GM13977 (cell line): ENCODE measurements at places on chromosomes 6 and 20.

- DNase-seq: no peak
Measured at GRCh38 chr6:1703091-1703855, 93.6 kb downstream of the FOXC1 start.

DNA sequence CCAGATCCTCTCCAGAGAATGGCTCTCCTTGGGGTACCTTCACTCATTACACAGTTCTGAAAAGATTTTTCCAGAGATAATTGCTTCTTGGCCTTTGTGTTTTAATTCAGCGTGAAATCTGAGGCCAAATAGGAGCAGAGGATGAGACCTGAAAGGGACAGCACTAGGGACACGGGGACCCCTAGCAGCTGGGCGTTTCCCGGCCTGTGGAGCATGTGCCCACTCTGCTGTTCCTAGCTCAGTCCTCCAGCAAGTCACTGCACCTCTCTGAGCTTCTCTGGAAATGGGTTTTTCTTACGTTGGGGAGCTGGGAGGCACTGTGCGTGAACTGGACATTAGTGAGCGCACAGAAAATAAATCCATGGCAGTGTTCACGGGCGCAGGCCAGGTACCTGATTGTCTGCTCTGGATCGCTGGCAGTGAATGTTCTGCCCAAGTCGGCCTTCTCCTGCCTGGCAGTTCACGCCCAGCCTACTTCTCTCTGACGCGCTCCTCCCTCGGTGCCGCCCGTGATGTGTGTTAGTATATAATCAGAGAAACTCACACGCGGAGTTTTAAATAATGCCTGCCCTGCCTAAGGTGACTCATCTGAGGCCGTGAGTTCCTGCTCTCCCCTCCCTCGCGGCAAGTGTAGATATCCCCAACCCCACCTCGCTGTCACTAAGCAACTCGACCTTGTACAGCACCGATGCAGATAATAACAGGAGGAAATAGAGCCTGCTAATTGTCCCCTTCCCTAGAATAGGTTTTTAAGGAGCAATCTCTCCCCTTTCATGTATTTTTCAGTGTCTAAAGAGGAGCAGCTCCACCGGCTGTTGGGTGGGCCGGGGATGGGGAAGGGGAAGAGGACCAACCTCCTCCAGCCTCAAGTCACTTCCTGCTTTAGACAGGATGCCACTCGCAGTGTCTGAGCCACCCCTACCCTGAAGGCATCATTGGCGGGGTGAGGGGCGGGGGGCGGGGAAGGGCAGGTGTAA is 2.7 kb upstream of the TUBB2A start:
- no peak for DNase-seq

- DNase-seq: peak; percentile 22
Measured at GRCh38 chr6:47715782-47716181, 17.4 kb downstream of the ADGRF4 start.

DNA sequence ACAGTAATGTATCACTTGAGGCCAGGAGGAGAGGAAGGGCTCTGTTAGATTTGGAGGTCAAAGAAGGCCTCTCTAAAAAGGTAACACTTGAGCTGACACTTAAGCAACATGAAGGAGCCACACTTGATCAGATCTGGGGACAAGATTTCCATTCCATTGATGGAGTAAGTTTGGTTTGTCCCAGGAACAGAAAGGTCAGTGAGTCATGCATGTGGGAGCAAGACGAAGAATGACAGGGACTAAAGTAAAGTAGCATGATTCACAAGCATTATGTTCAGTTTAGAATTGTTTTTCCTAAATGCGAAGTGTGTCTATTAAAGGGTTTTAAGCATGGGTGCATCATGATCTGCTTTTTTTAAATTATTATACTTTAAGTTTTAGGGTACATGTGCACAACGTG is 47.4 kb downstream of the COL21A1 start:
- DNase-seq: no peak

GRCh38 chr20:10861619-10862018 is 187.8 kb upstream of the JAG1 start:
- DNase-seq: no peak

- DNase-seq: no peak
Measured at GRCh38 chr20:34716921-34717229, 12.7 kb downstream of the TP53INP2 start.

DNA sequence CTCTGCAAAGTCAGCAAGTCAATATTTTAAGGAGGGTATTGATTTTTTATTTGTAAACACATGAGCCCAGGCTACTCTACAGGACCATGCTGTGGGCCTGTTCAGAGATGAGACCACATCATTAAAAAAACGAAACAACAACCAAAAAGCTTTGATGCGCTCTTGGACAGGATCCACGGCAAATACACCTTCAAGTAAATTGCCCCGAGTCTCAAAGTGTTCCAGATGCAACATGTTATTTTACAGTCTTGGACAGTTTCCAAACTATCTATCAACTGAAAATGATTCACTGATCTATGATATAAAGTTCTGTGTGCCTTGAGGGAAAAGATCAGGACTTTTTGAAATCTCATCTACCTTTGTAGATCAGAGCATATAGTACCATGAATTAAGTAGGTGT is 25.8 kb upstream of the CARMIL1 start:
- DNase-seq: no peak

GRCh38 chr20:46512943-46513844 is at the start of gene ZNF334:
TSS of gene ZNF334 (minus strand) at chr20:46513559. CDS start at chr20:46512102, 1,457 bp downstream.
- peak; percentile 67 for DNase-seq

GRCh38 chr6:147559006-147559405 is 50.5 kb downstream of the SAMD5 start:
- DNase-seq: no peak

DNA sequence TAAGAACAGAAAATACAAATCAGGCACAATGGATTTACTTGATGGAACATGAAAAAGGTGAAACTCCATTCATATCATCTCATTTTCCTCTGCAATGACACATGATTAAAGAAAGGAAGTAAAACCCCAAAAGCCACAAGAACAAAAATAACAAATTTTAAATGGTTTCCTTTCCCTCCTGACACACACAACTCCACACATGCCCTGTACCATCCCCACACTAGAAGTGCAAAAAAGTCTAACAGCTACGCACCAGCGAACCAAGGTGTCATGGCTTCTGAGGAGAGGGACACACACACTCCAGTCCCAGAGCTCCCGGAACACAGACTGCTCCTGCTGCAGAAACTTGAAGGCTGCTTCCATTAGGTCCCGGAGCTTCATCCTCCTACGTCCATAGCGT is 25.3 kb downstream of the MDN1 start:
- no peak for DNase-seq

DNA sequence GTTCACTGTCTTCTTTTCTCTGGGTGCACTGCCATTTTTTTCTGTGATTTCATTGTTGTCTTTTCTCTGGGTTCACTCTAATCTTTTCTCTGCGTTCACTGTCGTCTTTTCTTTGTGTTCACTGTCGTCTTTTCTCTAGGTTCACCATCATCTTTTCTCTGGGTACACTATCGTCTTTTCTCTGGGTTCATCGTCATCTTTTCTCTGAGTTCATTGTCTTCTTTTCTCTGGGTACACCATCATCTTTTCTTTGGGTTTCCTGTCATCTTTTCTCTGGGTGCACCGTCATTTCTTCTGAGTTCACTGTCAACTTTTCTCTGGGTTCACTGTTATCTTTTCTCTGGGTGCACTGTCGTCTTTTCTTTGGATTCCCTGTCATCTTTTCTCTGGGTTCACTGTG is 137.6 kb upstream of the MAP3K4 start:
- DNase-seq: no peak

DNA sequence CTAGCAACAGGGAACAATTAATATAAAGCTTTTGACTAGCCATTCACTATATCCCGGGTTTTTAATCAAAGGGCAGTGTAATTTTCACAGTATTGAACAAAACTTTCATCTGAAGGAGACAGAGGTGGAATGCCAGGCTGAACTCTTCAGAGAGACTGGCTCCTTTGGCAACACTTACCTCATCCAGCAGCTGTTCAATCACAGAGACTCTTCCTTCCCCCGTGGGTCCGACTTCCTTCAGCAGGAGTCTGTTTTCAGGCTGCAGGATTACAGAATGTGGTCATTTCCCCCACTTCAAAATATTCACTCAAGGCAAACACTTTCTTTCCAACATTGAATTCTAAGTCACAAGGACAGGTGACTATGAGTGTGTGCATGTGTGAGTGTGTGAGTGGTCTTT is 76.6 kb downstream of the DZANK1 start:
- DNase-seq: no peak

DNA sequence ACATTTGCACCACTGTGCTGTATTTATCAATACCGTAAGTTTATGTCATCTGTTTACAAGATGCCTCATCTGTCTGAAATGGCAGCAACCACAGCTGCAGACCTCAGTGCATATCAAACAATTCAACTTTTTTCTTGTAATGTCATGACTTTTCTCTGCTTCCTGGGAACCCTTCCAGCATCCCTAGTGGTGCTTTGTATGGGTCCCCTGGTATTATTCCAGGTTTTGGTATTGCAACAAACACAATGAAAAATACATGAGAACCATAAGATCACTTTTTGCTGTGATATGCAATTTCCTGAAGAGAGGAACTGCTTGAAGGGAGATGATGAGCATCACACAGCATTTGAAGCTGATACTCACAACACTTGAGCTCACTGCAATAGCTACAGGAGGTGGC is 12.0 kb upstream of the TXNDC5 start:
- DNase-seq: no peak

DNA sequence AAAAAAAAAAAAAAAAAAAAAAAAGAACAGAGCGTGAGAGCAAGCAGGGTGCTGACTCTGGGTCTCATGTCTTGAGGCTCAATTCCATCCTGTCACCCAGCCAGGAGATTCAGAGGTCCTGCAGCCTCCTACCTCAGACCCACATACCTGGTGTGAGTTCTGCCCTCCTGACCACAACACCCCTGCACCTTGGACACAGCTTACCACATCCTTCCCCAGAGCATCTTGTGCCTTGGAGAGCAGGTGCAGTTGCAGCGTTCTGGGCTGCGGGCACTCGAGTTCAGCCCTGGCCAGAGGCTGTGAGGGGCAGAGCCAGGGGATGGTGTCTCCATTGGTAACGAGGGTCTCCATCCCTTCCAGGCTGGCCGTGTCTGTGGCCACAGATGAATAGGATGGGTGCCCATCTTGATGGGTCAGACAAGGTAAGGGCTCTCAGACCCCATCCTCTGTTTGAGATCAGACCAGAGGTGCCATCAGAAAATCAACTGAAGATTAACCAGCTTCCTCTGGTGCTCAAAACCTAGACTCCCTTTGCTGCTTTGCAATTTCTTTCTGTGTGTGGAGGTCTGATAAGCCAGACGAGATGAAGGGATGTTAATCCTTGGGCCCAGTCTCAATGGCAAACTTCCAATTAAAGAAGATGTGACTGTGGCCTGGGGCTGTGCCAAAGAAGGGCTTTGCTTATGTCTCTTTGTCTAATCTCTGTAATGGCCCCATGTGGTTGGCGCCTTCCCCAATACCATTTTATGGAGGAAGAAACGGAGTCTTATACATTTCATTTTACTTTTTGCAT is 14.7 kb upstream of the ZNF831 start:
- DNase-seq: no peak

GRCh38 chr6:168039849-168040248 is 39.2 kb downstream of the FRMD1 start:
- DNase-seq: no peak

GRCh38 chr20:13321416-13321815 is 100.3 kb downstream of the ISM1 start:
- DNase-seq: no peak
